ENCODE measurements at places on chromosomes 3 and 15.

GRCh38 chr3:9690451-9691450 lies 12.9 kb upstream of the CPNE9 start:
- peak; percentile 38 for DNase-seq

DNA sequence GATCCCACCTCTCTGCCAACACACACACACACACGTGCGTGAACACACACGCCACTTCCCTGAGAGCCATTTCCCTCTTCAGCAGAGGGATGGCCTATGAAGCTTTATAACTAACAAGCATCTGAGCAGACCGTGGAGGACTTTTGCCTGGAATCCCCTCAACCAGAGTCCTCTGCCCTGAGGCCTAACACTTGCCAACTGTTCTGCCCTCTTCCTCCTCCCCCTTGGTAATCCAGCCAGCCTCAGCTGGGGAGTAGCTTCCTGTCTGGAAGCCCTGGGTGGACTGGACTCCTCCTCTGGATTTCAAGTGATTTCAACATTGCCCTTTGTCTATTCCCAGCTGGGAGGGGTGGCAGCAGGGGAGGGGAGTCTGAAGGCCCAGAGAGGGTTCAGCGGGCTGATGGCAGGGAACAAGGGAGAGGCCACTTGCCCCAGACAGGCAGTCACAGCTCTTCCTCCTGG lies 68.4 kb upstream of the HACD2 start:
- no peak for DNase-seq

GRCh38 chr3:120410541-120410940 lies 40.3 kb downstream of the FSTL1 start:
- DNase-seq = no peak

DNA sequence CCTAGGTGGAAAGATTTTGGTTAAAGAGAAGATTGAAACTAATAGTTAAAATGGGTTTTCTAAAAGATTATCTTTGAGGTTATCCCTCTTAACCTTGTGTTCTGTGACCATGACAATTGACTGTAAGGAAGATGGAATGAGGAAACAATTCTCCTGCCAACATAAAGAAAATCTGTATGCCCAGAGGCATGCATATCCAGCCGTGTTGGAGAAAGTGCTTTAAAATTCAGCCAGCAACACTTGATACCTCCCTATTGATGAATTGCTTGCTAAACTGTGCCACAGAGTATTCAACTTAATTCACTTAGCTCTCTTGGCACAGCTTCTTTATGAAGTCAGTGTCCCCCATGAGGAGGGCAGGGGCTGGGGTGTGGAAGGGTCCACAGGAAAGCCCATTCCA lies 203.5 kb downstream of the UBE2E2 start:
- no peak for DNase-seq

DNA sequence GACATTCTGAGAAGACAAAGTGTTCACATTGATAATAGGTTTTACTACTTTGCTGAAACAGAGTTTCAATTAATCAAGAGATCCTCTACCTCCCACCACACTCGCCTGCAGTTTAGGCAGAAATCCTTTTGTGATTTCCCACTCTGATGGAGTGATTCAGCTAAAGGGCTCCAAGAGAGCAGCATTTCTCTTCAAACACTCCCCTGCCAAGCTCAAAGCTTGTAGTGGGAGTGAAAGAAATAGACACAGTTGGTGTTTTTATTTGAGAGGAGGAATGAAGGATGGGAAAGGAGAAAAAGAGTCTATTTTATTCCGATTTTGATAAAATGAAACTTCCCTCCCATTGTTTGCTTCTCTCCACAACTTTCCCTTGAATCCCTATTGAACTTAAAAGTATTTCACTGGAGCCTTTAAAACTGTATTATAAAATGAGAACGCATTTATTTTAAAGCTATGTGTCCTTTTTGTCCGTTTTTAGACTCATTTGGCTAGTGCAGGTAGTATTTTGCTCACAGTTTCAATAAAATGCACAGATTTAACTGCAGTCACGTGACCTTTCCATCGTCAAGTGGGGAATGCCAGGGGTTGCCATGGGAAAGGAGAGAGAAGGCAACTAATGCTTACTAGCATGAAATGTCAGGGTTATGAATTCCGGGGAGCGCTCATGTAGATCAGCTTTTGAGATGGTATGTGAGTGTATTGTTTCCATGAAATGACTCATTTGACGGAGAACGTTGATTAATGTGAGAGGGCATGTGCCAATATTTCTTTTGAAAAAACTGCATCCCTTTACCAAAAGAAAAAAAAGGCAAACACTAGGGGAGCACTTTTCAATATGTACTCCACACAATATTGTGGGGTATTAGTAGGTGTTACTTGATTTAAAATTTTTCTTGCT lies 7.7 kb upstream of the OSBPL11 start:
- DNase-seq = no peak

DNA sequence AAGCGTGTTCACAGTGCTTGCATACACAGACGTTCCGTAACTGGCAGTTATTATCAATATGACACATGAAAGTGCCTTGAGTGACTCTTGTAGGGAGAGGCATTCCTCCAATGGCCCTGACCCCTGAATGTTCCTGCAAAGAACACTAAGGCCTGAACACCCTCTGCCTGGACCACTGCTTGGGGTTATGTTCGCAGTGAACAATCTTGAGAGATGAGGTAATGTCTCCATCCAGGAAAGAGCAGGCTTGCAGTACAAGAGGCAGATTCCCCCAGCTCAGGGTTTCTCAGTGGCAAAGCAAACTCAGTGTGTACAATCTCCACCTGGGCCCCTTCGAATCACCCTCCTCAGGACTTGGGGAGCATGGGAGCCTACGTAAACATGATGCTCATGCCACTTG lies 324.6 kb downstream of the MAGI1 start:
- no peak for DNase-seq

Measured in OCI-M1 (cell line).